ENCODE measurements at places on chromosomes 2 and 18. TPM values are rescaled to one million over a fixed set of nuclear protein-coding genes. Genes with fewer than 3 reads are reported as not detected.

Gene KCNG2
- total RNA-seq: not detected

DNA sequence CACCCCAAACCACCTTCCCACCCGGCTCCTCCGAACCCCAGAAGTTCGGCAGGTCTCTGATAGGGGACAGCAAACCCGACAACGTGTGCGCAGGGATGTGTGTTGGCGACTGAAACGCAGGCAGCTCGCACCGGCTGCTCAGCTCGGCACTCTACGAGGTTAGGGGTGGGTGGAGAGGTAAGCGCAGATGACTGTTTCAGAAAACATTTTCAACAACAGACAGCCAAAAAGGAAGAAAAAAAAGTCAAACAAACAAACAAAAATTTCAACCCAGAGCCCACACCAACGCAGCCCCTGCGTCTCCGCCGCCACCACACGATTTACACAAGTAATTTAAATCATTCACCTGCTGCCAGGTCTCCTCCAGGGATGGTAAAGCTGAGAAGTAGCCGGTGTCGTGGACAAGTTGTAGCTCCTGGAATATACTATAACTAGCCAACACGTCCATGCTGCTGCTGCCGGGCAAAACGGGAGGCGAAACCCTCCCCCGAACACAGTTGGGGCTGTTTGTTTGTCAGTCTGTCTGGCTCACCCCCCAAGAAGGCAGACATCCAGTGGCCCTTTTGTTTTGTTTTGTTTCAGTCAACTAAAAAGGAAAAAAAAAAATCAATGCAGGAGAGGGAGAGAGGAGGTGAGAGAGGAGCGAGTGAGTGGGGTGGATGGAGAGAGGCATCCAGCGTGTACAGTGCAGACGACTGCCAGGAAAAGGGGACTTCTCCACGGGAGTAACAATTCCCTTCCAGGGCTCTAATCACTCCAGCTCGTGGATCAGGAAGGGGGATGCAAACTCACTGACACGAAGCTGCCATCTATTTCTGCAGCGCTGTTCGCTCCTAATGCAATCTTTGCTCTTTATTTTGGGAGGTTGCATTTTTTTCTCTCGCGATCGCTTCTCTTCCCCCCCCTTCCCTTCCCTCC, at the start of gene KLF7:
KLF7 (minus strand) TSS at position 828 of the 918 bp plus-strand sequence; CDS start at position 448, 380 bp downstream.
- DNase-seq: no peak

- DNase-seq: peak; percentile 54
Measured at GRCh38 chr2:36780231-36780839, 83.8 kb downstream of the VIT start.

DNA sequence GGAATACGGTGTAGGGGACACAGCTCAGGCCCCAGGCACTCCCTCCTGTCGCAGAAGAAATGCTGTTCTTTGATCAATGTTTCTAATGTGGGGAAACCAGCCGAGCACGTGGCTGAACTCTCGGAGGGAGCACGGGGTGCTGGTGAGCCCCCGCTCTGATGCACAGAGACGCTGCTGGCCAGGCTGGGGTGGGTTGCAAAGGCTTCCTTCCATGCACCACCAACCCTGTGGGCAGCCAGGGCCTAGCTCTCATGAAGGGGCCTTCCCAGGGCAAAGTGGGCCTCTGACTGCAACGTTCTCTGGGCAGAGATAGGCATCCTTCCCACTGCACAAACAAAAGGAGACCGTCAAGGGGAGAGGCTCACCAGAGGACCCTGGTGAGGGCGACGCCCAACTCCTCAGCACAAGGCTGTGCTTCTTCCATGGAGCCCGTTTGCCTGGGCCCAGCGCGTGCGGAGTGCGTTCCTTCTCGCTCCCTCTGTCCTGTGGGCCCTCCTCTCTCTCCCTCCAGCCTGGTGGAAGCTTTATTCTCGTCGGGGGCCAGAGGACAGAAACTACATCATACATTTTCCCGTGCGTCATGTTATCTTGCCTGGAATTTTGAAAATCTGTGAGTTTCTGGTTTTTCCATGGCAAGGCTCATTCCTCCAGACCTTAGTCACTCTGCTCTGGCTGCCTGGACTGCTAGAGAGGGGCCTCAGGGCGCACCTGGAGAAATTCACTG, 61.1 kb upstream of the SP3 start:
- DNase-seq: no peak

Gene LRRC30
- total RNA-seq: not detected

Gene ASXL3
- 0.74 TPM for total RNA-seq

DNA sequence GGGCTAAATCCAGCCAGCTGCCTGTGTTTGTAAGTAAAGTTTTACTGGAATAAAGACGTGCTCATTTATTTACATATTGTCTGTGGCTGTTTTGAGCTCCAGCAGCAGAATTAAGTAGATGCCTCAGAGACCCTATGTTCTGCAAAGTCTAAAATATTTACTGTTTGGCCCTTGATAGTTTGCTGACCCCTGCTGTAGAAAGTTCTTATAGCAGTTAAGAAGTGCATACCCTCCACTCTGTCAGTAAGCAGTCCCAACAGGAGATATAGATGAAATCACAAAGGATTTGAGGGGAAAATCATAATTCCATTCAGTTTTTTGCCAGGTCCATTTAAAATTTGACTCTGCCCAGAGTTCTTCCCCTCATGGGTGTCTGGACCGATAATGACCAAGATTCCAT, 50.1 kb upstream of the ITM2C start:
- DNase-seq: no peak

DNA sequence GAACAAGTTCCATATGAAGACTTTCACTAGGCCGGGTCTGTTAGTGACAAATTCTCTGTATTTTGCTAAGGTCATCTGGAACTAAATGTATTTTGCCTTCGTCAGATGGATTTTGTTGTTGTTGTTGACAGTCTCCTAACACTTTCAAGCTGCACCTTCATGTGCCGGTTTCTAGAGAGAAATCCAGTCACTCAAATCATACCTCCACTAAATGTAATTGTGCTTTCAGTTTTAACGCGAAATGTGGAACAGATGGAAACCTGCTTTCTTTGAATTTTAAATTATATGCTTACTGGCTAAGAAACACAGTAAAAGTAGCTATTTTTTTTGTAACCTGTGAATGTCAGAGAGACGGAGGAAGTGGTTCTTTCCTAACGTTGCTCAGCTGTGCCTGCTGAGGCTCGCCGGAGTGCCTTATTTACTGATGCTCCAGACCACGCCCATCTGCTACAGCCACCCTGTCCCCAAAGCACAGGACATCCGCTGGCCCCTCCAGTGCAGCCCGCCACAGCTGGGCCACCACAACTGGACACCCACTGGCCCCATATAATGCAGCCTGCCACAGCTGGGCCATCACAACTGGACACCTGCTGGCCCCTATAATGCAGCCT, 134.7 kb downstream of the PXDN start:
- DNase-seq: no peak

Gene SLC39A6
- 47.6 TPM for total RNA-seq

DNA sequence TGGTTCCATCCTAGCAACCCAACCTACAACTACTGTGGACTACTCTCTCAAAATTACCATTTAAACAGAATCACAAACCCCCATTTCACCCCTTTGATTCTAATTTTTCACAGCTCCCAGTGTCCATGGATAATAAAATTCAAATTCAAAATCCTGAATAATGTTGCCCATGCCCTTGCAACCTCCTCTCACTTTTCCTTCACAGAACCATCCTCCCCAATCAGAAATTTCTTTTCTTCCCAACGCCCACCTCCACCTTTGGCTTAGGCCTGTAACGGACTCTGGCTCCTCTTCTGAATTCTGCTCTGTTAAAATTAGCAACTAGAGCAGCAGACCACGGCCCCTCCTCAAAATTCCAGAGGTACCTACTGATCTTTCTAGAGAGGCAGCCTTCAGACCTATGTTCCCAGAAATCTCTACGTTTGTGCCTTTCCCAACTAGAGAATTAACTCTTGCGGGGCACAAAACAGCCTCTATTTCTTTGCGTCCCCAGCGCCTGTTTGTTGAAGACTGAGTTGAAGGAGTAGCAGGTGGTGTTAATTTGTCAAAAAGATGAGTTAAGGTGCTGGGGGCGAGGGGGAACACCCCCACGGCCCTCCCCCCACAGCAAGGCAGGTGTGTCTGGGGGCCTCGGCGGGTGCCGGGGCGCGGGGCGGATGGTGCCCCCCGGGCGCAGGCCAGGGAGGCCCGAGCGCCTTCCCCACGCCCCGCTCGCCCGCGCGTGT, 428 bp upstream of the MAP3K20 start:
- no peak for DNase-seq

Gene THSD7B
- not detected for total RNA-seq
